ENCODE measurements at places on chromosomes 5 and 9.

GRCh38 chr9:36191686-36192085, 965 bp downstream of the CLTA start:
- no peak for DNase-seq

- DNase-seq: no peak
These were observed 111.0 kb upstream of the PTCH1 start for GRCh38 chr9:95627802-95628201.

GRCh38 chr9:122370303-122370702, 521 bp upstream of the PTGS1 start:
- DNase-seq: no peak

GRCh38 chr9:81245254-81245956, 443.9 kb downstream of the TLE1 start:
- DNase-seq: no peak

- no peak for DNase-seq
These were observed 125.9 kb upstream of the MYO10 start for GRCh38 chr5:17061973-17062470.

GRCh38 chr5:177107159-177107558, 20.4 kb downstream of the FGFR4 start:
- no peak for DNase-seq

GRCh38 chr5:2570586-2570985, 180.9 kb downstream of the IRX2 start:
- DNase-seq: no peak

GRCh38 chr5:166909926-166910325, 1381.5 kb upstream of the WWC1 start:
- no peak for DNase-seq

DNA sequence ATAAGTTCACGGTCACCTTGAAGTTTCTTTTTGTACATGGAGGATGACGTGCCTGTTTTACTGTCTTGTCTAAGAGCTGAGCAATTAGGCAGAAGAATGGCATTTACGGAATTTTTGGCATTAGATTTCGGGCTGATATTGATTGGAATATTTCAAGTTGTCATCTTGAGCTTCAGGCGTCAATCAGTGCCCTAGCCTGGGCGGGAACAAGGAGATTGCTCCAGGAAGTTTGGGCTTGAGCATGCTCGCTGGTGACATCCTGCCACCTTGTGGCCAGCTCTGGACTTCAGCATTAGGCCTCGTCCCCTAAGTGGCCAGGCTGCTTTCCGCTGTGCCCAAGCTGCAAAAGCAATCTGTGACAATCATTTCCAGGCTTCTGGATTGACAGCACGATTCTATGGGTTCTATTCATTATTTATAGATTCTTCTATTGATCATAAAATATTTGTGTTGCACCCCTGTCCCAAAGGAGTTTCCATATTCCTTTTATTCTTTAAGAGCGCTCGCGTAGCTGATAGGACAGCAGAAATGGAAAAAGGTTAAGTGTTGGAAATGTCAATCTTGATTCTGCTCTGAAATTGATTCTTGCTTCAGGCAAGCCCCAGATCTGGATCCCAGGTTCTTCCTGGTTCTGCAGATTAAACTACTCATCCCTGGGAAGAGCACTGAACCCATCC, 79.3 kb downstream of the SLC28A3 start:
- DNase-seq: peak; percentile 36

- DNase-seq: no peak
These were observed 3.0 kb downstream of the ARSI start for GRCh38 chr5:150299571-150300327.

GRCh38 chr5:126969548-126969947, 60.8 kb downstream of the MARCHF3 start:
- DNase-seq: no peak

- DNase-seq: no peak
These were observed 228.2 kb downstream of the ADGRV1 start for GRCh38 chr5:90786756-90787155.

Data from NCI-H446 (cell line).